ENCODE measurements at places on chromosomes 5 and 9.

DNA sequence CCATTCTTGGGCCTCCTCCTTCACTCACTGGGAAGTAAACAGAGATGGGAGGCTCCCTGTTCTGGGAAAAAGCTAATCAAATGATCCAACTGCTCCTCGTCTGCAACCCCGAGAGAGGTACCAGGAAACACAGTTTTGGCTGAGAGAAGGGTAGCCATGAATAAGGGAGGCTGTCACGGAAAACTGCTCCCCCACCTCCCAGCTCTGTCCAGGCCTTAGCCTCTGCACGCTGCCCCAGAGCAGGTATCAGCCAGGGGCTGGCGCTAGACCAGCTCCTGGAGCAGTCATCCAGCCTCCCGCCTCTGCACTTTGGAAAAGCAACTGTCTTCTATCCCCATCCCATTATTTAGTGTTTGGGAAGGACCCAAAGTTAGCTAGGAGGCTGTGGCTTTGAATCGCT, 266.1 kb downstream of the NDUFS4 start:
- no peak for DNase-seq

DNA sequence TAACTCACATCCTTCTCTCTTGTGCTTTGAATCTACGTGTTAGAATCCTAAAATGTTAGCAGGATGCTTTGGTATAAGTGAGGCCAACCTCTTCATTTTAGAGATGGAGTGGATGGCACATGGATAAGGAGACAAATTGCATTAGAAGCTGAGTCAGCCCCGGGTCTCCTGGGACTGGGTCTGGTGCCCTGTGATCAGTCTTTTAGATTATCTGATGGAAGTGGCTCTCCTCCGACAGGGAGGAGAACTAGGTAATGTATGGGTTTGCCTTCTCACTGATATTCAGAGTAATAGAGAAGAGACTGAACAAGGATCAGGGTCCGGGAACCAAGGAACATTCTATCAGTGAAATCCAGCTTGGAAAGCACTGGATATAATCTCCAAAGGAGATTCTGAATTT, 74.9 kb upstream of the TNFSF8 start:
- no peak for DNase-seq

DNA sequence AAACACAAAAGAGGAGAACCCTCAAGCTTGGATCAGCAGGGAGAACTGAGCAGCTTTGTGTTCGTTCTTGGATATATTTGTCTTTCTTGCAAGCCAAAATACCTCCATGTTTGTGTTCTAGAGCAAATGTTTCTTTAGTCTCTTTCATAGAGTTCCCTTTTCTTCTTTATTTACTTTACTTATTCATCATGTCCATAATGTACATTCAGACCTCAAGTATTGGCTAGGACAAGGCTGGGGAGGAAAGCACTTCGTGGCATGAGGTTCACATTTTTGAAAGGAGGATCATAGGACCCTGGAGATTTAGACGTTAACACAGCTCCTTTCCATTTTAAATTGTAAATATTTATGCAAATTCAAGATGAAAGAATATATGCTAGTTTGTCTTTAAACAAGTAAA, 590.2 kb upstream of the MEF2C start:
- no peak for DNase-seq

- DNase-seq, result no peak
Observed at GRCh38 chr5:116709082-116709481, 134.5 kb upstream of the SEMA6A start.

DNA sequence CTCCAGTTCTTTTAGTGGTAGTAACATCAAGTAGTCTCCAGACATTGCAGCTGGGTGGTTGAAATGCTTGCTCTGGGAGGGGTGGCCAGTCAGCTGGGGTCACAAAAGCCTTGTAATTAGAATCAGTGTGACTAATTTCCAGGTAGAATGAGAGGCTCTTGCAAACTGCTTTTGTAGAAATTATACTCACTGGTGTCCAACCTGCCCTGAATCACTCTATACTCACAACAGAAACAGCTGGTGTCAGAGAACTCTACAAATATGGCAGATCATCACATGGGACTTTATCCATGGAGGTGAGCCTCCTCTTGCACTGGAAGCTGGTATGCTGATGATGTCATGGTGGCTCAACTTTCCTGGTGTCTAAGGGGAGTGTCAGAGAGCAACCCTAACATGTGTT, 71.3 kb downstream of the SH3TC2 start:
- no peak for DNase-seq

GRCh38 chr5:103402851-103403250, 144.3 kb downstream of the MACIR start:
- no peak for DNase-seq

DNA sequence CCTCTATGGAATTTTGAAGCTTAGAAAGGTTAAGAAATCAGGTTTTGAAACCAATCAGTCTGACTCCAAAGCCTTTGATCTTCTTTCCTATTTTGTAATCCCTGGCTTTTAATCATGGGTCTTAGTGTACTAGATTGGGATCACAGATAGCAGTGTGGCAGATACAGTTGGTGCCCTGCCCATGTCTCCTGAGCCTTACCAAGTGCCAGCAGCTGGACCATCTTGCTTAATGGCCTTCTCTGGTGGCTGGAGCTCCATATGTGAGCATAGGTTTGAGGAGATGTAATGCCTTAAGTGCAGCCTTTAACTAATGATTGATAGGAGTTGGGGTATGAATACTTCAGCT, 16.7 kb upstream of the RIC1 start:
- DNase-seq, result no peak

DNA sequence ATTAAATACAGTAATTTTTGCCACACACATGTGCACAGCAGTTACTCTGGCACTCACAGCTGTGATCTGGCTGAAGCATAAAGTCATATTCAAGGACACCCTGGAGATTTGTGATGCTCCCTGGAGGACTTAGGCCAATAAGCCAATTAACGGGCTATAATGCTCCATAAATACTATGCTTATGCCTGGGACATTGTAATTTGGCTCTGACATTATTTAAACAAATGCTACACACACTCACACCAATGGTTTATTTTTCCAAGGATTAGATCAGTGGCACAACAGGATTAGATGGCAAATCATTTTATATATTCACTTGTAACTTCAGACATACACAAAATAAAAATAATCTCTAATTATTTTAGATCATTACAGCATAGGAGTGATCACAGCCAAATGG, 111.2 kb downstream of the LMNB1 start:
- no peak for DNase-seq

DNA sequence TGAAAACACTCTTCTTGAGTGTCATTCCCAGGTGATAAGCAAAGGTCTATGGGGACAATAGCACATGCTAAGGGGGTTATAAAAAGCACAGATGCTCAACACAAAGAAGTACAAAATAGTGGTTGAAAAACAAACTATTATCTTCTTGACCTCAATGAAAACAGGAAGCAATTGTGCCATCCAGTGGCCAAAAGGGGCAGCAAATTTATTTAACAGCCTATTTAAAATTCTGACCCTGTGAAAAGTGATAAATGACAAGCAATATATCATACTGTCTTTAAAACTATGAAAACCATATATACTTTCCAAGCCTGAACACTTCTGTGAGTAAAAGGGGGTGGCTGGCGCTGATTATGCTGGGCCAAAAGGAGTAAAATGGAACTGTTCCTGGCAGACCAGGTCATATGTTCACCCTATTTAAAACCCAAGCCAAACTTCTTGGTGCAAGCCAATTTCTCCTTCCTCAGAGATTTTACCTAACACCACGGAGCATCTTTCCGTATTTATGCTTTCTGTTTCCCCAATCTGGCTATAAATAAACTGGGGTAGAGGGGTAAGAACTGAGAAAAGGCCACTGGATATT, 29.7 kb downstream of the TEX10 start:
- no peak for DNase-seq

GRCh38 chr9:115378758-115379157, 260.8 kb upstream of the TNC start:
- DNase-seq, result no peak

DNA sequence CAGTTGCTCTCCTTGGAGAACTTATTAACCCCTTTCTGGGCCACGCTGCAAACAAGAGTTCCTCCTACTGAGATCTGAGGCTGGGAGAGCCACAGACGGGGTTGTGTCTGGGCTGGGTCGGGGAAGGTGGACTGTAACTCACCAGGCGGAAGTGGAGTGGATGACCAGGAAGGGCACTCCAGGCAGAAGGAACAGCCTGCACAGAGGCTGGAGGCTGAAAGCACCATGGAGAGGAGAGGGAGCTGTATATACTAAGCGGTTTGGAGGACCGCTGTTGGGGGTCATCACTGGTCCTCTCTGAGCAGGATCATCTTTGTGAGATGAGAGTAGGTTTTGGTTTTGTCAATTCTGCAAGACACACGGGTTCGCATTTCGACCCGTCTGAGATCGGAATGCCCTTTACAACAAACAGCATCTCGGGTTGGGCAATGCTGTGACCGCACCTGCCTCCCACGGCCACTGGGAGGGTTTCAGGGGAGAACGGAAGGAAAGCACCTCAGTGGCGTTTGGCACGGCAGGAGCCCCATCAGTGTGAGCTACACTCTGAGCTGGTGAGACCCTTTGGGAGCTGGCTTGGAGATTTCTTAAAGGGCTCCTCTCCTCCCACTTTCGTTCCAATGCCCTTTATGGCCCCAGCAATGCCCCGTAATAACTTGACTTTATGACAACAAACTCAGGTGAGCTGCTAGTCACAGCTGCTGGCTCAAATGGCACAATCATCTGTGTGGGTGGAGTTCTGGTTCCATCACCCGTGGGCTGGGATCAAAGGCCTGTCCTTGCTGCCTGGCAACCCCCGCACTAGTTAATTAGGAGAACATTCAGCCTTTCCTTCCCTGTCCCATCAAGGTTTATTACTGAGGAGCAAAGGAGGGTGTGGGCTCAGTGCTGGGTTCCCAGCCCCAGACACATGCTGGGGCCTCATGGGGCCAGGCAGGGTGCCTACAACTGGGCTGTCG, 18.7 kb upstream of the NEURL1B start:
- no peak for DNase-seq

DNA sequence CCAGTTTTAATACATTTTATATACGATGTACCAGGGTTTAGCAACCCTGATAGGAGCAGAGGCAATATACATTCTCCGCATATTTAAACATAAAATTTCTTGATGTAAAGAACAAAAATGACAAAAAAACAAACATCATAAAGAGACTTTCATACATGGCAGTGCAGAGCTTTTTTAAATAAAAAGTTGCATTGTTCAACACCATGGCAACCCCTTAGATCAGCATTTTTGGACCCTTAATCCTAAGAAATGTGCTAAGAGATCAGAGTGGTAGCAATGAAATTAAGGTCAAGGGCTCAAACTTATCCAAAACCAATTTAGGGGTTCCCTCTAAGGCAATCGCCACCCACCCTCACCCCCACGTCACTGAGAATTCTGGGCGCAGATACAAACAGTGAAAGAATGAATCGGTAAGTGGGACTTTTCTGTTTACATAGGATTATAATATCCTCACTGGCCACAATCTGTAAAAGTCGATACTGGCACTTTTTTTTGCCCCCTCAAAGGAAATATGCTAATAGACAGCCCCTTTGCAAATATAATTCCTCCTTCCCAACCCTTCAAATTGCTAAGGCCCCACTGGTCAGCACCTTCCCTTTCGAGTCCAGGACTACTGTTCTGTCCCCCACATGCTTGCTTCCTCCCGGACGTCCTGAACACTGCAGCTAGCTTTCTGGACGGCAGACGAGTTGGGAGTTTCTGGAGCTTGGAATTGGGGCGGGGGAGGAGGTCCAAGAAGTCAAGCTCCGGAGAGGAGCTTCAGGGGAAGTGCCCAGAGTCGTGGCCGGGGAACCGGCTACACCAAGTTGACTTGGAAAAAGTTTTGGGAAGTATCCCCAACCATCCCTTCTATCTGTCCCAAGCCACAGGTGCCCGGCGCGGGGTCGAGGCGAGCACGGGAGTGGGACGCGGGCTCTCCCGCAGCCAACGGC, 2.2 kb downstream of the GAS1 start:
- no peak for DNase-seq

- DNase-seq, result no peak
Observed at GRCh38 chr5:15538516-15538915, 38.5 kb downstream of the FBXL7 start.

DNA sequence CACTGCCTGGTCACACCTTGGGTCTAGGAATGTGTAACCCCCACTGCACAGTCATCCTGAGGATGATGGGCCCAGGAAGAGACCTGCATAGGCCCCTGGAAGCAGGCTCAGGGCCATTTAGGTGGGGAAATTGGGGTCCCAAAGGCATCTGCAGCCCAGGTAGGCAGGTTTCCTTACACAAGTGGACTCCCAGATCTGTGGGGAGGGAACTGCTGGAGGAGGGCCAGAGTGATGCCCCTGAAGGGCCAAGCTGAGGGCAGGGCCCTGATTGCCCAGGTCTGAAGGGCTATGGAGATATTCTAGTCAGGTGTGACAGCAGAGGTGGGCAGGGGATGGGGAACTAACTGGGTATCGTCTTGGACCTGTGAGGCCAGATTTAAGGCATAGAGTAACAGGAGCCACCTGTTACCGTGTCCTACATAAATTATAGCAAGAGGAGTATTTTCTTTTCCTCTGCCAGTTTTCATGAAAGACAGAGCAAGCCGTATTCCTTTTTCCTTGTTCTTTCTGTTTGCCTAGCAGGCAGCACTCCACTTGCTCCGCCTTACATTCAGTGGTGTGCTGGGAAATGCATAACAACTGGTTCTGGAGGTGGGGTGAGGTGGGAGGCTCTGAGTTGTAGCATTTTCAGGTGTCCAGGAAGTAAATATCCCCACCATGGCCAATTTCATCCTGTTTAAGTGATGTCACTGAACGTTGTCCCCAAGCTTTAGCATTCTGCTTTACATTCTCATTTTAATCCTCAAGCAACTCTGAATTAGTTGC, 41.3 kb downstream of the PPARGC1B start:
- no peak for DNase-seq

GRCh38 chr9:89361816-89362646, 43.7 kb downstream of the SECISBP2 start:
- DNase-seq, result no peak

DNA sequence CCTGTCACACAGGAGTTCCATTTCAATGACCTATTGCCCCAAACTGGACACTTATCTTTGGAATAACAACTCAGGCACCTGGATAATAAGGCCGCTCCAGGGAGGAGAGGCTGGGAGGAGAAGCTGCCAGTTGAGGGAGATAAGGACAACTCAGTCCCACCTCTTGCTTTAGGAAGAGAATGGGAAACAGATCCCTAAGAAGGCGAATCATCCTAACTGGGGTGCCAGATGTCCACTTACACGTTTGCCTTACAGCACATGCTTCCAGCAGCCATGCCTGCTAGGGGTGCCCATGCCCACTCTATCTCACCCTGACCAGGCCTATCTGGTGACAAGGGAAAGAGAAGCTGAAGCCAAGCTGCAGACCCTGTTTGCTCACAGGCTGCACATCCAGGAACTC, 6.5 kb downstream of the HK3 start:
- no peak for DNase-seq

- no peak for DNase-seq
Observed at GRCh38 chr5:147658293-147658932, 124.1 kb downstream of the JAKMIP2 start.

GRCh38 chr5:102663749-102664530, 91.2 kb upstream of the PAM start:
- DNase-seq, result no peak

DNA sequence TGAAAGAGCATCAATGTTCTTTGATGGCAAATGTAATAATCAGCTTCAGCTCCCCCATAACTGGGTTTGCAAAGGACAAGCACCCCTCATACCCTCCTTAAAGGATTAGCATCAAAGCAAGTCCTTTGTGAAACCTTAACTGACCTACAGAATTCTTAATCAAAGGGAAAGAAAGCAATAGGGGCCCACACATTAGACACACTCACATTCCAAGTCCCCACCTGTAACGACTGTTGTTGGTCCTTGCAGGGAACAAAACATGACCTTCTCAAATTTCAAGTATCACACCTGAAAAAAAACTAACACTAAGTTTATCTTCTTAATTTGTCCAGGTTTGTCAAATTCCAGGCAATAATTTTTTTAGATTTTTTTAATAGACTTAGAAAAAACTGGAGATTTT, 32.6 kb downstream of the TTC39B start:
- no peak for DNase-seq
